WTC11 (cell line): ENCODE measurements at places on chromosomes 3 and 15. TPM values are rescaled to one million over a fixed set of nuclear protein-coding genes. Genes with fewer than 3 reads are reported as not detected.

DNA sequence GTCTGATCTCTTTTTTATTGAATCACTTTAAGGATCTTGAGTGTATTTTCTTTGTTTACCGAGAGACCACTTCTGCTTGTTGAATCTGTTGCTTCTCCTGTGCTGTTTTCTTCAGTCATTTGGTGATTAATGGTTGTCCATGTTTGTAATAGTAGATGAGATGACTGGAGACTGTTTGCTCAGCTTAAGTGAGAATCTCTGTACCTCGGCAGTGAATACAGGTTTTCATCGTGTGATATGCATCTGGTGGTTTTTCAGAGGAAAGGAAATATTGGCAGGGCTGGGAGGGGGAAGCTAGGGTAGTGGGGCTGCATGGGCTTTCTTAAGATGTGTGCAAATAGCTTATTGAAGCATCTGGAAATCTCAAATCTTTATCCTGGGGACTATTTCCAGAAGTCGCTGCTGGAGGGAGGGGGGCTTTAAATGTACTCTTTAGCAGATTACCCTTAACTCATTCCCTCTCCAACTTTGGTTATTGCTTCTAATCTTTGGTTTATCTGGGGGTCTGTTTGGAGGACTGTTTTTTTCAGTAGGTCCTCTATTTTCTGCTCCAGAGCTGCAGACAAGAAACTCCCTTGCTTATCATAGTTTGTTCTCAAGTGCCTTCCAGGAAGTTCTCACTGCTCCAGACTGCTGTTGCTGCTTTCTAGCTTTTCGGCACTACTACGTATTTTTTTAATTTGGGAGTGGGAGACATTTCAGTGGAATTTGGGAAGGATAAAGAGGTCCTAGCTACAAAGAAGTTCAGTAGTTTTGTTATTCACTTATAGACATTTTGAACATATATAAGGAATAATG lies 19.4 kb downstream of the CMTM8 start:
- no peak for DNase-seq

- no peak for DNase-seq
These were observed 77.3 kb upstream of the SCN5A start for GRCh38 chr3:38726751-38727150.

GRCh38 chr3:38117748-38118420 lies 19.0 kb downstream of the ACAA1 start:
- peak; percentile 74 for DNase-seq

DNA sequence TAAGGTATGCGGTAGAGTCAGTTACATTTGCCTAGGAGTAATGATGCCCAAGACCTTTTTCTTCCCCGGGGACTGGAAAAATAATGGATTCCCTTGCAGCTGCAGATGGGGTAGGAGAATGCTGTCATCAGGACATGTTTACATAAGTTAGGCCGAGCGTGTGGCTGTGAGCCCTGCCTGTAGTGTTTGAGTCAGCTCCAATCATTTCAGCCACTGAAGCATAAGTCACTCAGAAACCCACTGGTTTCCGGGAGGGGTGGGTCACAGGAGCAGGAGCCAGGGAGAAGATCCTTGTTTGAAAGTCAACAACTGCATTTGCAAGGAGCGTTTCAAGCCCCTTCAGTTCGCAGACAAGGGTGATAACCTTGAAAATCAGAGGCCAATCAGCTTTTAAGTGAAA lies 562.3 kb downstream of the MCTP2 start:
- DNase-seq, result no peak

GRCh38 chr15:51267703-51268083 lies 70.7 kb downstream of the CYP19A1 start:
- DNase-seq, result peak; percentile 29

LRRC34 gene
- 5.3 to 8.3 TPM (median 6.0 TPM) in 3 replicates for total RNA-seq

VGLL3 gene
- total RNA-seq, result 6.1 to 10.4 TPM (median 6.9 TPM) in 3 replicates

OR5K2 gene
- total RNA-seq, result not detected in 3 replicates

PLA2G4E gene
- total RNA-seq, result 0.02 TPM in 1 of 3 replicates, not detected in the others

CADM2 gene
- total RNA-seq, result 18.8 to 24.1 TPM (median 21.3 TPM) in 3 replicates

ISG20 gene
- 3.8 to 5.6 TPM (median 4.5 TPM) in 3 replicates for total RNA-seq

PLAAT1 gene
- total RNA-seq, result 3.9 to 5.0 TPM (median 4.8 TPM) in 3 replicates
